ENCODE measurements at places on chromosomes 6 and 20.

GRCh38 chr6:134111062-134111677 is 58.7 kb upstream of the SLC2A12 start:
- no peak for DNase-seq

DNA sequence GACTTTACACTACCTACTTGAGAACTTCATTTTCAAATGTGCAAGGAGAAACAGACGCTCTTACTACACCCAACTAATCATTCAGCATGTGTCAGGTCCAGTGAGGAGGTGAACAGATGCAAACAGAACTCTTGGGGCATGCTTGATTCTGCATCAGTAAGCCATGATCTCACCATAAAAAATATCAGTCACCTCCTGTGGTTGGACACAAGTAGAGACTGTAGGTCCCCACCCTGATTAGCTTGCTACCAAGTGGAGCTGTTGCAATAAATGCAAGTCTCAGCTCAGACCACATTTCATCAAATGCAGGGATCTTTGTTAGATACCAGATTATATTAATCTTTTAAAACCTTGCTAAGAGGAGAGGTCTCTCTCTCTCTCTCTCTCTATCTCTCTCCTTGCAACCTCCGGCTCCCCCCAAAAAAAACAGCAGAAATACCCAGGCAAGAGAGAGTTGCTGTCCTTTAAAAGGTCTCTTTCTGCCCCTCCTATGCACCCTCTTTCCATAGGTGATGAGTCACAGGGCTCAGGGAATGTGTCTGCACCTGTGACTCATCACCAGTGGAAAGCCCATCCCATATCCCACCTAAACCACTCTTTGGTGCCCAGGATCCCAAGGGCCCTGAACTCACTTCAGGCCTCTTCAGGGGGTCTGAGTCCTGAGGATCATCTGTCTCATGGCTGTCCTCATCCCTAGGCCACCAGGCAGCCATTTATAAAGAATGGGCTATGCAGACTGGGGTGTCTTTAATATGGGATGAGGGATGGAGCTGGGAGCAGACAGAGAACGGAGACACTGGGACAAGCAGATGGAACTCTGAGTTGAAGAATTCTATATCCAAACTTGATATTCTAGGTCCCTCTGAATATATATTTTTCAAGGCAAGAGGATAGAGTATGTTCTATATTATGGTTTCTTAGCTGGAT is 154.5 kb downstream of the QRSL1 start:
- DNase-seq, result no peak

- no peak for DNase-seq
These were observed 844 bp upstream of the ABRACL start for GRCh38 chr6:139027620-139028182.

- no peak for DNase-seq
These were observed 74.7 kb downstream of the BTBD3 start for GRCh38 chr20:11992426-11992825.

- no peak for DNase-seq
These were observed 133.7 kb upstream of the IFNGR1 start for GRCh38 chr6:137352859-137353258.

GRCh38 chr6:145836772-145837171 is 22.2 kb upstream of the FBXO30 start:
- DNase-seq, result no peak

GRCh38 chr6:30777155-30777485 is 32.8 kb upstream of the IER3 start:
- no peak for DNase-seq

GRCh38 chr6:33592595-33593413 is 12.7 kb upstream of the BAK1 start:
- DNase-seq, result no peak

DNA sequence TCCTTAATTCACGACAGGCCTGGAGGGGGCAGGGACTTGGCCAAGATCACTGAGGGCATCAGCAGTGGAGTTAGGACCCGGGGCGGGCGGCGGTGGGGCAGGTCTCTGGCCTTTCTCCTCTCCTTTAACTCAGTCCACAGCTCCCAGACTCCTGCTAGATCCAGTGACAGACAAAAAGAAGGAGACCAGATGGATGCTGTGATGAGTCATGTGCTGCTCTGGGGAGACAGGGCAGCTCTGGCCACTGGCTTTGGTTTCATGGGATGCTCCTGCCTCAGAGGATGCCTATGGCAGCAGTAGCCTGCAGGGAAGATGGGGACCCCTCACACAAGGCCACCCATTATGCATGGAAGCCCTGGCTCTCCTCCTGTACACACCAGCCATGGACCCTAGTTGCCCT is 20.5 kb downstream of the EPB41L1 start:
- no peak for DNase-seq

GRCh38 chr6:12980741-12981140 is 264.2 kb downstream of the PHACTR1 start:
- no peak for DNase-seq

- DNase-seq, result no peak
These were observed 38.9 kb downstream of the CDK19 start for GRCh38 chr6:110776413-110776812.

DNA sequence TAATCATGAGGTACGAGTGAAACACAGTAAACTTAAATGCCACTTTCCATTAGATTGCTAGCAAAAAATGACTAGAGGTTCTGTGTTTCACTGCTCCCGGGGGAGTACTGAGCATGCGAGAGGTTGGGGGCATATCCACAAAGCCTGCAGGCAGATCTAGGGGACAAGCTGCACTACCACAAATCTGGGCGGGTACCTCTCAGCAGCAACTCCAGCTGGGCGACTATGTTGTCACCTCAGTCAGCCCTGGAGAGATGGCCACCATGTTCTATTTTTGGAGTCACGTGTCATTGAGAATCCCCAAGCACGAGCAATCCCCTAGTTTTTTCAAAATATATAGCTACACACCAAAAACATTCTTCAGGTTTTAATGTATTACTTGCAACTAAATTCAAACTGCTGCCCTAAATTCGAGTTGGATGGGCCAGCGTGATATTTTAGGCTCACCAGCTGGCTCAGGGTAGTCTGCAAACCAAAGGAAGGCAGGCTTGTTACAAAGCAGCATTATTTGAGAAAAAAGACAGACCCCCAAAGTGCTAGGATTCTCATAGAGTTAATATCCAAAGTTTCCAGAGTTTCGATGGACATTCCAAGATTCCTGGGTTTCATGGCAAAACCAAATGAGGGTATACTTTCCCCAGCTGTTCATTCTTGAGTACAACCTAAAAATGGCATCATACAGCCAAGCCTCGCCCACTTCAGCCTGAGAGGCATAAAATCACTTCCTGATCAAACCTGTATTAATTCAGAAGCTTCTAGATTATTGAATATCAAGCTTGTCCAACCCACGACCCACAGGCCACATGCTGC is 24.1 kb upstream of the MYLIP start:
- DNase-seq, result no peak

GRCh38 chr6:70409216-70409615 is 4.1 kb upstream of the FAM135A start:
- no peak for DNase-seq

GRCh38 chr6:13248053-13248452 is 80.3 kb downstream of the TBC1D7 start:
- no peak for DNase-seq

DNA sequence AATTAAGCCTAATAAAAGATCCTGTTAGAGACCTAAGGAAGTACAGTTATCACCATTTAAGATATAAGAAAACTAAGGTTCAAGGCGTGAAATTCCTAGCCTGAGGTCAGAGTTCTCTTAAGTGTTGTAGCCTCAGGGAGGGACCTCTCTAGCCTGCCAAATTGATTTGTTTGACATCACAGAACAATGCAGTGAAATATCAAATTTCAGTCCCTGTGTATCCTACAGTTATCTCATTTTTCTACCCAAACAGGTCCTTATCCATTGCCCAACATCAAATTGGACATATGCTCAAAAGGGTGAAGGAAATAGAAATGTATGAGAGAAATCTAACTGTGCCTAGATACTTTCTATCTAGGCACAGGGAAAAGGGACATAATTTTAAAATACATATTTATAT is 63.0 kb downstream of the NCOA7 start:
- DNase-seq, result no peak

DNA sequence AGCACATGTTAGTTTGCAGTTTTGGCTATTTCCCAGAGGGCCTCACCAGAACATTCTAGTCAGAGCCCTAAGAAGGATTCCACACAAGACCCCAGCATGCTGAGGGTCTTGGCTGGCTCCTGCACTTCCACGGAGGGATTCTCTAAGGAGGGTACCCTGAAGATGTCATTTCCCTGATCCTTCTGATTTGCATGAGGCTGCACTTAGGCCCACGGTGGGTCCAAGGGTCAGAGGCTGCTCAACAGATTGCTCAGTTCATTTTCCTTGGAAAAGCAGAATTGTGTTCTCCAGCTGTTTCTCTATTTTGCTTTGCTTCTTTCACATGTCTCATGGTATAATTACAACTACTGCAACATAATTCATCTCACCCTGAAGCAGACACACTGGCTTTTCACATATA is 22.2 kb downstream of the PREP start:
- DNase-seq, result no peak

- DNase-seq, result no peak
These were observed 2.8 kb upstream of the CEP43 start for GRCh38 chr6:166996406-166996805.

DNA sequence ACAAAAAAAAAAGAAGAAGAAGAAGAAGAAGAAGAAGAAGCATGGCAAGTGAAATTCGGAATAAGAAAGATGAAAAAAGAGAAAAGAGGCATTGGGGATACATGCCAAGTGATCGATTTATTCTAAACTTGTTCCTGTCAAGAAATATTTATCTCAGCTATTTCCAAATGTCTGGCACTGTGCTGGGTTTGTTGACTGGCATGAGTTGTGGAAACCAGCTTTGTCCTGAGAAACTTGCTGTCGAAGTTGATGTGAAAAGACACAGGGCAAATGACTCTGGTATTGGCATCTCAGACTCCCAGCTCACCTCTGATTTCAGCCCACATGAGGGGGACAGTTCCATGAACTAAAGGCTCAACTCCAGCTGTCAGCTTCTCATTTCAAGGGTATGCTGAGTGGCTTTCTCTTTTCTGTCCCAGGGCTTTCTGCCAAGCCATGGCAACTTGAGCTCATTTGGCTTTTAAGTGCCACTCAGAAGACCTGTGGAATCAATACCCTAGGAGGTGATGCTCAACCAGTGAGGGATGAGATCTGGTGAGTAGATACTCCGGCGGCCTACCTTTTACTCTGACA is 253.3 kb upstream of the JAG1 start:
- DNase-seq, result no peak

- DNase-seq, result no peak
These were observed 1.6 kb upstream of the NPBWR2 start for GRCh38 chr20:64108731-64109681.

DNA sequence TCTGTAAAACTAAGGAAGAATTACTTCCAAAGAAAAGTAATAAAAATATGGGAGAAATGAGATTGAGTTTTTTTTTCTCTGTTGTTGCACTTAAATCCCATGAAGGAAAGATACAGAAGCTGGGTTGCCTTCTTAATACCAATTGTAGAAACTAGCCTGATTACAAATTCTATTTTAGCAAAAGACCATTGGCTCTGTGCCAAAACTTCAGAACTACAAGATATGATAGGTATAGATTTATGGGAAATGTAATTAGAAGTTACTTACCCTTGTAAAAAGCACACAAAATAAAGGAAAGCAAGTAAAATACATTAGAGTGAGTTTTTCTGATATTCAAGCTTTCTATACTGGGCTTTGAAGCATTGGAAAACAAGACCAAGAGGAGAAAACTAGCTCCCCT is 73.5 kb upstream of the SCGN start:
- no peak for DNase-seq

GRCh38 chr20:16245879-16246278 is 327.4 kb downstream of the KIF16B start:
- DNase-seq, result no peak

DNA sequence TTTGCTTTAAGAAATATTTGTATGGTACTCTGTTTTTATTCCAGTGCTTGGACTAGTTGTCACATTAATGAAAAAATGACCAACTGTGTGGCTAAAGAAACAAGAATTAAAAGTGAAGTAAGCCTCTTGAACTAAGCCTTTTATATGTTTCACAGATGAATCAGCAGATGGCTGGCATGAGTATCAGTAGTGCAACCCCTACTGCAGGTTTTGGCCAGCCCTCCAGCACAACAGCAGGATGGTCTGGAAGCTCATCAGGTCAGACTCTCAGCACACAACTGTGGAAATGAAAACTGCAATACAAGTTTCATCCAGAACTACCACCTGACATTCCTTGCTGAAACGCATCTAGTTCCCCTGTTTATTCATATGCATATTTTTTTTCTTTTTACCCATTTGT is 96.8 kb downstream of the B3GAT2 start:
- no peak for DNase-seq

DNA sequence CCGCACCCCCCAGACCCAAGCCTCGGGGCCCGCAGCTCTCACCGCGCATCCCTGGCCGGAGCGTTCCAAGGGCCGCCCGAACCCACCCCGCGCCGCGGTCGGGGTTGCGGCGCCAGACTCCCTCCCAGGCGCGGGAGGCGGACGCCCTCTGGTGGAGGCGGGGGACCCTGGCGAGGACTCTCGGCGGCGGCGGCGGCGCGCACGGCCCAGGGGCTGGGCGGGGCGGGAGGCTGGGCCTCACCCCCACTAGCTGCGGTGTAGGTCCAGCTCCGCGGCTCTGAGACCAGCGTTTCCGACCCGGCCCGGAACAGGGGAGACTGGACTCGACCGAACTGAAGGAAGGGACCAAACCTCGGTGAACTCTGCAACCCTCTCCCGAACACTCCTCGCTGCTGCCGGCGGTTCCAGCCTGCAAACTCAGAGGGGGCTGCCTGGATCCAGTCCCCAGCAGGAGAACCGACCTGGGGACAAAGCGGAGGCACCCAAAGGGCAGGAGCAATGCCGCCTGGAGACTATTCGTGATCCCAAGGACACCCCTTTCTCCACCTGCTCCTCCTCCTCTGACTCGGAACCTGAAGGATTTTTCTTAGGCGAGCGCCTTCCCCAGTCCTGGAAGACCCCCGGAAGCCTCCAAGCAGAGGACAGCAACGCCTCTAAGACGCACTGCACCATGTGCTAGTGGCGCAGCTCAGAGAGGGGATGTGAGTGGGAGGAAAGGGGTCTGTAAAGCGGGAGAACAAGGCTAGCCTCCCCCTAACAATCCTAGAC is 859 bp upstream of the TOMM6 start:
- DNase-seq, result peak; percentile 77

- no peak for DNase-seq
These were observed 11.6 kb downstream of the TMEM200A start for GRCh38 chr6:130377371-130377770.

- no peak for DNase-seq
These were observed 121.4 kb downstream of the KIF13A start for GRCh38 chr6:17865798-17866725.

GRCh38 chr20:54875307-54875706 is 399.9 kb downstream of the DOK5 start:
- DNase-seq, result no peak

- DNase-seq, result no peak
These were observed 15.6 kb downstream of the DEK start for GRCh38 chr6:18248698-18249097.

- no peak for DNase-seq
These were observed 203.4 kb upstream of the STXBP5 start for GRCh38 chr6:147000545-147001488.

DNA sequence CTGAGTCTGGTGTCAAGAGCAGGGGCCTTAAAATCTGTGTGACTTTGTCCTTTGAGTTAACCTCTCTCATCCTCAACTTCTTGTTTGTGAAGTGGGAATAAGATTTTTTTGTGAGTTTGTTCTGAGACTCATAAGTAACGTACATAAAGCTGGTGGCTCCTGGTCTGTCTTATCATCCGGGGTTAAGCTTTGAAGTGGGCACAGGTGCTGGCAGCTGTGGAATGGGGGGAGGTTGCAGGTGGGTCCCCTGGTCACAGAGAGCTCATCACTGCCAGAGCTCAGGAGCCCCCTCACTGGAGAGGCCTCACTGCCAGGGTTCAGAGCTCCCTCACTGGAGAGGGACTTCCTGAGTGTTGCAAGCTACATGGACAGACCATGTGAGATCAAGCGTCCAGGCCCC is 174.1 kb downstream of the NRN1 start:
- DNase-seq, result no peak

All from stimulated activated CD8-positive, alpha-beta memory T cell treated with anti-CD3 and anti-CD28 coated beads, Interleukin-4, amount 100 ng/mL, for 4 hours (primary cell).